Jurkat, Clone E6-1 (cell line): ENCODE measurements at places on chromosomes 6 and 20.

GRCh38 chr6:148885136-148885865, 138.5 kb downstream of the UST start:
- no peak for DNase-seq

GRCh38 chr20:18671203-18671710, 83.4 kb downstream of the DTD1 start:
- no peak for DNase-seq

- DNase-seq, result no peak
Measured at GRCh38 chr6:131949909-131950766, 1.0 kb downstream of the CCN2 start.

GRCh38 chr6:131736003-131736596, 25.3 kb upstream of the CTAGE9 start:
- no peak for DNase-seq

DNA sequence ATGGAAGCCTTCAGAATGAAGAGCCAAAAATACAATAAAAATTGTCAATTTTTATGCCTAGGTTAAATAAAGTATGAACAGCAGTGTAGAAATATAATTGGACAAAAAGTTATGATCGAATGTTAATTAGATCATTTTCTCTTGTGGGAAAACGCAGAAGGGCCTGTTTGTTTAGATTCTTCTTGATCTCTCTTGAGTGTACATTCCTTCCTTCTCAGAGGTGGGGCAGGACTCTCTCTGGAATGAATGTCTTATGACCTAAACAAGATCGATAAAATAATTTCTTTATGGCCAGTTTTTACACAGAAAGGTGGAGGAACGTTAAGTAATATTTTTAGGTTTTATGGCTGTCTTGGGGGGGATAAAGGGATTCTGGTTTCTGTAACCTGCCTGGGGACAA, 500.1 kb upstream of the MARCKS start:
- DNase-seq, result no peak

- DNase-seq, result no peak
Measured at GRCh38 chr6:81743649-81744048, 8.8 kb downstream of the TENT5A start.
